Central memory CD4-positive, alpha-beta T cell (primary cell): ENCODE measurements at places on chromosomes 7 and 10.

- DNase-seq: no peak
Observed at GRCh38 chr7:45624392-45624760, 50.2 kb downstream of the ADCY1 start.

DNA sequence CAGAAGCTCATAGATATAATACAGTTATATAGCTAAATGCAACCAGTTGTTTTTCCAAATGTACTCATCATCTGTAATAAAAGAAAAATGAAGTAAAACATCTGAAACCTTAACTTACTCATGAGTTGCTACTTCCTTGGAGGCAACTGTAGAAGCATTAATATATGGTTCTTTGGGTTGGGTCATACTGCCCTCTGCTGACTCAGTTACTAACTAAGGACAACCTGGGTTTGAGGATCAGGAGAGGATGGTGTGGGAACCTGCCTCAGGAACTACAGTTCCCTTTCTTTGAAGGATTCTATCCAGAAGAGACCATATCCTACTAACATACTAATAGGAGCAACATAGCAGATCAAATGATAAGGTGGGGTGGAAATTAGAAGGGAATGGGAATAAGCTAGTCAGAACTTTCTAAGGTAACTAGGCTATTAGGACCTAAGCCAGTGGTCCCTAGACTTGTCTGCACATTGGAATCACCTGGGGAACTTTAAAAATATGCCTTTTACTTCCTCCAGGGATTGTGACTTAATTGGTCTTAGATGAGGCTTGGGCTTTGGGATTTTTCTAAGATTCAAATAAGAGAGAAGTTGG, 20.7 kb downstream of the COX15 start:
- DNase-seq: peak; percentile 21

DNA sequence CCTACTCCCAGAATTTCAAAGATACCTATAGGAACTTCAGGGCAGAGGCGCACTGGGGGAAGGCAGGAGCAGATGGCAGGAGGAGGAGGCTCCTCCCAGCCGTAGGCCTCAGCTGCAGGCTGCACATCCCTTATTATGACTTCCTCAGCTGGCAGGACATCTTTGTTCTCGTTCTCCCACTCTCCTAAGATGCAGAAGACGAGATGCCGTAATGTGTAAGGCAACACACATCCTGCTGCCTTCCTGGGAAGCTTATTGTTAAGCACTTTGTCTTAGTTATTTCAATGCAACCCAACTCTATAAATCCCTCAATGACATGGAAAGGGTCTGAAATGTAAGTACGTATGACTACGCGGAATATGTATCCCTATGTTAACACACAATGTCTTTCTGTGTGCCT, 599.8 kb upstream of the MGMT start:
- DNase-seq: no peak

DNA sequence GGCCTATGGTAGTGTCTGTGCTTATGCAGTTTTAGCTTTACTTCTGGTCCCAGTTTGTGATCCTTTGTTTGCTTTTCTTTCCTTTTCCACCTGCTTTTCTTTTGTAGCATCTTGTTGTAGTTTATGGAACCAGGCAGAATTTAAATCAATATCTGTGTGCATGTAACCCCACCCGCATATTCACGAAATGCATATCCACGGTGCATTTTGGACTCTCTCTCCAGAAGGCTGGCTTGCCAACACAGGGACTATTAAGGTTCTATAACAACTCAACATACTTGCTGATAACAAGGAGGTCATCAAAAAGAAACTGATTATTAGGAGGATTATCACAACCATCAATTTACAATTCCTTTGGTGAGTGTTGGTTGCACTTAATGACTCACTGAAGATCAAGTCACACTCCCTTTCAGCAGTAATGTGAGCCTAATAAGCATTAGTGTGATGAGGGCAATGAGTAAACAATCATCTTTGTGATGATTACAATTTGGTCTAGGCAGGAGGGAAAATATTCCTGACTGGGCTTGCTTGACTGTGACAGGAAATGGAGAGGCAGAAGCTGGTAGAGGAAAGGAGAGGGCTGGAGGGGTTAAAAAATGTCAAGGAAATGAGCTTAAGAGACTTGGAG, 378.6 kb downstream of the REEP3 start:
- no peak for DNase-seq
